ENCODE measurements at places on chromosomes 1 and 21.

- no peak for DNase-seq
Observed at GRCh38 chr1:217614200-217614712, 16.6 kb downstream of the GPATCH2 start.

GRCh38 chr1:247552231-247552630 lies 3.3 kb downstream of the GCSAML start:
- no peak for DNase-seq

GRCh38 chr1:65359888-65360287 lies 50.5 kb downstream of the DNAJC6 start:
- no peak for DNase-seq

DNA sequence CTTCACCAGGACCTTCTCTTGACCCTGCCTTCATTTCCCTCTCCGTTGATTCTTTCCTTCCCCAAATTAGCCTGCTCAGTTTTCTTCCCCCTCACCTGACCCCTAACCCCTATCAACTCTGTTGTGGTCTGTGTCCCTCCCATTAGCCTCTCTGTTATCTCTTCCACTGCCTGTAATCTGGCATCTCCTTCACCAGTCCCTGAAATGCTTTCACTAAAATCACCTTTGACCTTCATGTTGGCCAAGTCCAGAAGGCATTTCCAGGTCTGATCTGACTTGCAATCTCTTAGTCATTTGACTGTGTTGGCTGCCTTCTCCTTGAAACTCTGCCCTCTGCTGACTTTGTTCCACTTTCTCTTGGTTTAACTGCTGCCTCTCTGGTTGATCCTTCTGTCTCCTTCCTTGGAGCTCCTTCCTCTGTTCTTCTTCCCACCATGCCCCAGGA lies 28.2 kb downstream of the ATP8B2 start:
- no peak for DNase-seq

Data from NCI-H2081 (cell line).